ENCODE measurements at places on chromosomes 3 and 15. TPM values are rescaled to one million over a fixed set of nuclear protein-coding genes. Genes with fewer than 3 reads are reported as not detected.
A peak's percentile ranks its signal among the peaks of the same experiment; 100 is the strongest.

Gene LCMT2
- total RNA-seq, result 3.1 TPM

Gene FBXL22
- not detected for total RNA-seq

Gene ADAMTS17
- total RNA-seq, result 0.06 TPM

Gene ANKUB1
- not detected for total RNA-seq

Gene EPHB1
- 1.6 TPM for total RNA-seq

Gene LDHAL6B
- not detected for total RNA-seq

Gene CPNE9
- not detected for total RNA-seq

Gene LXN
- total RNA-seq, result 13.3 TPM

Gene NUP210
- total RNA-seq, result 56.9 TPM

Gene RAP2B
- total RNA-seq, result 44.7 TPM

Gene ATP8B4
- not detected for total RNA-seq

- DNase-seq, result no peak
These were observed 81.2 kb downstream of the ANP32A start for GRCh38 chr15:68739390-68740080.

- DNase-seq, result no peak
These were observed 59.6 kb upstream of the LMCD1 start for GRCh38 chr3:8441969-8442559.

GRCh38 chr15:85568261-85568808 lies 187.9 kb downstream of the AKAP13 start:
- DNase-seq, result no peak

DNA sequence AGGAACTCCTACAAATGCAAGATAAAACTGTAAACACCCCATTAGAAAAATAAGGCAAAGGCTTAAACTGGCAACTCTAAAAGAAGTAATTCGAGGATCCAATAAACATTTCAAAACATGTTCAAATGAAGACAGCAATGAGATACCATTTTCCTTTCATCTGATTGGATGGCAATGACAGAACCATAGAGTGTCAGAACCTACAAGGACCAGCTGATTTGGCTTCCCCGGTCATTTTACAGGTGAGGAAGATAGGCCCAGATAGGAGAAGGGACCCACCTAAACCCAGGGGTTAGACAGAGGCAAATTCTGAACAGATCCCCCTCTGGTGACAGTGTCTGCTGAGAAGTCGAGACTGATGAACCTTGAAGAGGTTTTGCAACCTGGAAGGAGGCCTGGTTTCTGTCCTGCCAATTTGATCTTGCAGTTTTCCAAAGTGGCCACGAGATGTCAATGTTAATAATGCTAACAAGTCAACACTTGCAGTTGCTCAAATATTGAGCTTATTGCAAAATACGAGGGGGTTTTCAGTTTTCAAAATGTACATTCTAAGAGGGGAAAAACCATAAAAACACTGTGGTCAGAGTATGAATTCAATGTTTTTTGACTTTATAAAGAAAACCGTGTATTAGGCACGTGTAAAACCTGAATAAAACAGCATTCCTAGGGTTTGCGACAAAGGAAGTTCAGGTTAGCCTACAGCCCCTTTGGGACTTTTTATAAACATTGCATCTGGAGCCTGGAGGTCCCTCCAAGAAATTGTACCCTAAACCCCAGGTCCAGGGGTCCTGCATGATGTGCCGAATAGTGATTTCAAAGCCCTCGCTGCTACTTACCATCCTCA lies 21.5 kb downstream of the CFAP161 start:
- peak; percentile 42 for DNase-seq

GRCh38 chr3:115322901-115323300 lies 175.8 kb upstream of the ZBTB20 start:
- DNase-seq, result no peak

GRCh38 chr15:27398631-27399161 lies 427.7 kb downstream of the GABRG3 start:
- no peak for DNase-seq

DNA sequence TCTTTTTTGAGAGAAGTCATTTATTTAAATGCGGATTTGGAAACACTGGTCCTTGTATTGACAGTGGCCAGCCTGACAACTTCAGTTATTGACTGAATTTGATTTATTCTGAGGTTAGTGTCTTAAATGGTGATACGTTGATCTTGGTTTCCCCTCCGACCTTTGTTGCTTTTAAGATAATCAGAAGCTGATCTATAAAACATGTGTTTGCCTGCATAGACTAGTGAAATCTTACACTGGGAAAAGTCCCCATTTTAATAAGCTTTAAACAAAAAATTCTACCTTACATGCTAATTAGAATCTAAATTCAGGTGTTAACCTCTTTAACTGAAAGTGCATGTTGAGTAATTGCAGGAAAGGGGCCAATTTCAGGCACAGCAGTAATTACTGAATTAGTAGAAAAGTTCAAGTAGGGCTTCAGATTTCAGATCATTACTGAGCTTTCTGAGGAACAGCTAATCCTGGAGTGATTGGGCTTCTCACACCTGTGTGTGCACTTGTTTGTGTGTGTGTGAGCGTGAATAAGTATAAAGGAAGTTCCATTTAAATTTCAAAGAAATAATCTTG lies 221.4 kb downstream of the SOX2 start:
- no peak for DNase-seq

- peak; percentile 46 for DNase-seq
These were observed 64.6 kb downstream of the EEFSEC start for GRCh38 chr3:128217702-128218547.

DNA sequence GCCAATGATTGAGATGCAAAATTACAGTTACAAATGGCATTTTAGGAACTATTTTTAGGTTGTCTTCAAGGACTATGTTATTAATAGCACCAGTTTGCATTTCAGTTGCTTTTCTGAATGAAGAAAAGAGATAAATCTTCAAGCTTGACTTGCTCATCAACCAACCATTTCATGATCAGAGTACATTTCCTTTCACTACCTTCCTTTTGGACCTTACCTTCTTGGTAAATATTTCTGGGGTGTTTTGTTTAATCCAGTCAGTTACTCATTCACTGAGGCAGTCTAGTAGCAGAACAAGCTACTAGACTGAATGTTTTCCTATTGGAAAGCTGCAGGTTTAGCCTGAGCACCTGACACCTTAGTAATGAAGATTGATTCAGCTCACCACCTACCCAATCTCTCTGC lies 8.2 kb downstream of the SLC27A2 start:
- peak; percentile 73 for DNase-seq

- DNase-seq, result no peak
These were observed 50.1 kb downstream of the SETD2 start for GRCh38 chr3:47113669-47114365.

DNA sequence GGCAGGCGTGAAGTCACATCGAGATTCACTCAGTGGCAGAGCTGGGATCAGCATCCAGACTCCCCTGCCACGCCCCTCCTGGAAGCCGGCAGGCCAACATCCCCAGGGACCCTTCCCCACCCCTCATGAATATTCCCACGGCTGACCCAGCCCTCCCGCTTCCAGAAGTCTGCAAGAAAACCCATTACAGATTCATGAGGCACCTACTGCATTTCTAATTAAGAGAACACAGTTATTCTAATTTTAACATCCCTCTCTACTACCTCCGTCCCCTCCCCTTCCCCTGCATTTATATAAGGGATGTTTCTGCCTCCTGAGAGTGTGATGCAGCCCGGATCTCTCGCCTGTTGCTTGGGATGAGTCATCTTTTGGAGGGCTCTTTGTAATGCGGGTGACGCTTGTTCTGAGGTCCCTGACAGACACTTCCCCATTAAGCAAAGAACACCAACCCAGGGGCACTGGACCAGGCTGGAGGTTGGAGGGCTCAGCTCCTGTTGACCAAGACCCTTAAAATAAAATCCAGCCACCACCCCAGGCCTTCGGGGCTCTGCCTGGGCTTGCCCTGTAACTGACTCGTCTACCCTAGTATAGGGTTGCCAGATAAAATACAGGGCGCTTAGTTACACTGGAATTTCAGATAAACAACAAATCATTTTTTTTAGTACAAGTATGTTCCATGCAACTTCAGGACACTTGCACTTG lies 118.7 kb downstream of the NUP210 start:
- DNase-seq, result no peak

DNA sequence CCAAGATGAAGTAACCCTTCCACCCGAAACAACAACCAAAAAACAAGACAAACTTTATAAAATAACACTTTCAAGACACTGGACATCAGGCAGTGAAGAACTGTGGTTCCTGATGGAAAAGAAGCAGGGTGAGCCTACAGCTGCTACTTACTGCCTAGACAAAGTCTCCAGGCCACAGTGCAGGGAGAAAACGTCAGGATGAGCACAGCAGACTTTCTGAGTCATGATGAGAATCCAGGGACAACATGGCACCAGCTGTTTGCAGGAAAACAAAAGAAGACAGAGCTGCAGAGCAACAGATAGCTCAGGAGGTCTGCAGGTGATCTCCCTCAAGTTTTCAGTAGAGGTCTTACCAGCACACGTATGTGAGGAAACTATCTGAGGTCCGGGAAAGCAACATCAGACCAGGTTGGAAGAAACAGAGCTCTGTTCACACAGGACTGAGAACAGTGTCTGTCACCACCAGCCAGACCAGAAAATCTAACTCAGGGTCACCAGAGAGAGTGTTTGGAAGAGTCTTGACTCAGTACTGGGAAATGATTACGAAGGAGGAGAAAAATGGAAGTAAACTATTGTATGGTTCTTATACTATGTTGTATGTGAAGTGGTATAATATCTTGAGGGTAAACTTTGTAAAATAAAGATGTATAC lies 108.9 kb downstream of the ANO10 start:
- no peak for DNase-seq

GRCh38 chr15:68500363-68501258 lies 68.6 kb upstream of the ITGA11 start:
- no peak for DNase-seq

- no peak for DNase-seq
These were observed 89.5 kb upstream of the ATP2B2 start for GRCh38 chr3:10594915-10595314.

- DNase-seq, result no peak
These were observed 15.1 kb upstream of the BLM start for GRCh38 chr15:90701880-90702630.

DNA sequence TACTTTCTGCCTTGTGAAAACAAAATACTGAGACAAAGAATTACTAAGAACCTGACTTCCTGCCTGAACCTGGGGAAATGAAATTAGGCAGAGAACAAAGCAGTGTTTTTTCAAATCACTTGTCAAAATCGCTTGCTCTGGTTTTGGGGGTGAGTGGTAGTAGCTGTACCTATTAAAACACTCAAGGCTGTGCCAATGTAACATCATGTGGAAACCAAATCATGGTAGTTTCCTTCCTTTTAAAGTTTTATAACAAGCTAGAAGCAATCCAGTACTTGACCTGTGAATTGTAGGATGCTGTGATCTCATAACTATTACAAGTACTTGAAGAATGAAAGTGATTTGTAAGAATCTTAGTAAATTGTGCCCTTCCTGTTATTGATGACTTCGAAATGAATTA lies 6.7 kb downstream of the CMTM8 start:
- no peak for DNase-seq

- no peak for DNase-seq
These were observed 115.1 kb downstream of the DGKG start for GRCh38 chr3:186246941-186247340.

DNA sequence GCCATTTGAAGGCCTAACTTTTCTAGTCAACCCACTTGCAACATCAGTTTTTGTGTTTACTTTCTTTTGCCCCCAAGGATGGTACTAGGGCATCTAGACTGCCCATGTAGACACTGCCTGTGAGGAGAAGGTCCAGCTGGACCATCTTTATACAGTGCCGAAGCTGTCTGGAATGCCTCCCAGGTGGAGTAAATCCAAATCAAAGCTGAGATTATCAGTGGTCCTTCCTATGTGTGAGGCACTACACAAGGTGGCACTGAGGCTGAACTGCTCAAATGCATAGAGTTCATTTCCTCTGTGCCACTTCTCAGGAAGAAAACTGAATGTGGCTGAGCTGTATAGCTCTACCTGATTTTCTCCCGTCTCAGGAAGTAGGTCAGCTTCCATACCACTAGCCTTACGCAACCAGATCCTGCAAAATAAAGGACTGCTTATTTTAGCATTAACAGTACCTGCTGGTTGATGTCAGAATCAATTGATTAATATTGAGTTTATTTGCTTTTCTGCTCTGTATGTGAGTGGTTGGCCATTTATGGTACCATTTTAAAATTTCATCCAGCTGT lies 106.1 kb downstream of the GHSR start:
- DNase-seq, result no peak

DNA sequence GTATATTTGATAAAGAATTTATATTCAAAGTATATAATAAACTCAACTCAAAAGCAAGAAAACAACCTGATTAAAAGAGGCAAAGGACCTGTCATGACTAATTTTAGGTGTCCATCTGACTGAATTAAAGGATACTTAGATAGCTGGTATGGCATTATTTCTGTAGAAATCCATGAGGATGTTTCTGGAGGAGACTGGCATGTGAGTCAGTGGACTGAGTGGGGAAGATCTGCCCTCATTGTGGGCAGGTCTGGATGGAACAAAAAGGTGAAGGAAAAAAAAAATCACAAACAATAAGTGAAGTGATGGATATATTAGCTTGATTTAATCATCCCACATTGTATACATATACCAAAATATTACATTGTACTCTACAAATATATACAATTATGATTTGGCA lies 16.6 kb downstream of the ANKRD28 start:
- DNase-seq, result no peak

- DNase-seq, result no peak
These were observed 37.7 kb downstream of the MEGF11 start for GRCh38 chr15:66215811-66216210.

GRCh38 chr3:100144255-100144866 lies 30.1 kb upstream of the FILIP1L start:
- DNase-seq, result no peak
